ENCODE measurements at places on chromosomes 11 and 22.

- no peak for DNase-seq
These were observed 18.0 kb downstream of the MN1 start for GRCh38 chr22:27783436-27784119.

- DNase-seq, result no peak
These were observed 54.9 kb upstream of the BLID start for GRCh38 chr11:122170815-122171475.

DNA sequence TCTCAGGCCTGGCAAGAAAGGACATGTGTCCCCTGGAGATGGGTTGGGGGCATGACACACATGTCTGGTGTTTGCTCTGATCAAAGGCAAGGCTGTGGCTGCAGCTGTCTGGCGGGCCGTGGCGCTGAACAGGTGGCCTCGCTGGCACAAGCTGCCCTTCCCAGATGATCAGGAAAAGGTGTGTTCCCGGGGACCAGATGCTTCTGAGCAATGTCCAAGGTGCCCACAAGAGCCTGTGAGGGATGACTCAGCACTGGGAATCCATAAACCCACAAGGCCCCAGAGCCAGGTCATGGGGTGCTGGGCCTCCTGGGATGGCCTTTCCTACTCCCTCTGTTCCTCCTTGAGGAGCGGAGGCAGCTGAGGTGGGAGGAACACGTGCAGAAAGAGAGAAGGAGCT, 9.7 kb upstream of the LRP5 start:
- DNase-seq, result no peak

- DNase-seq, result peak; percentile 92
These were observed 3.8 kb downstream of the GAL3ST3 start for GRCh38 chr11:66045177-66045639.

- DNase-seq, result no peak
These were observed 812.2 kb upstream of the LUZP2 start for GRCh38 chr11:23684701-23685100.
